GM20000 (cell line): ENCODE measurements at places on chromosomes 5 and 9.

DNA sequence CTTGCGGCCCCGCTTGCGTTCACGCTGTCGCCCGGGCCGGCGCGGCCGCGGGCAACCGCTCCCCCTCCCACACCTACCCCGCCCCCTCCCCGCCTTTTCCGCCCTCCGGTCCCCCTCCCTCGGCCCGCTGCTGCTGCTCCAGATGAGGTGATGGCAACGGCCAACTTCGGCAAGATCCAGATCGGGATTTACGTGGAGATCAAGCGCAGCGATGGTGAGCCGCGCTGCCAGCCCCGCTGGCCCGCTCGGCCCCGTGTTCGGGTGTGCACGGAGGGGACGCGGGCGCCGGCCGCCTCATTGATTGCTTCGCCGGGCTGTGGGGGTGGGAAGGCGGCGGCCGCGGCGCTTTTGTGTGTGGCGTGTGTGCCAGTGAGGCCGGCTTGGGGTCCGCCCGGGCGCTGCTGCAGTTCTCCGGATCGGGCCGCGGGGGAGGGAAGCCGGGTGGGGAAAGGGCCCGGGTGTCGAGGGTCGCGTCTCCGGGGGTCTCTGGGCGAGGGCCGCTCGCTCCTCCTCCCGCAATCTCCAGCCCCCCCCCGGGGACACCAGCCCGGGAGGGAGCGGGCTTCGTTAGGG, 403 bp downstream of the KIF2A start:
- DNase-seq, result no peak

DNA sequence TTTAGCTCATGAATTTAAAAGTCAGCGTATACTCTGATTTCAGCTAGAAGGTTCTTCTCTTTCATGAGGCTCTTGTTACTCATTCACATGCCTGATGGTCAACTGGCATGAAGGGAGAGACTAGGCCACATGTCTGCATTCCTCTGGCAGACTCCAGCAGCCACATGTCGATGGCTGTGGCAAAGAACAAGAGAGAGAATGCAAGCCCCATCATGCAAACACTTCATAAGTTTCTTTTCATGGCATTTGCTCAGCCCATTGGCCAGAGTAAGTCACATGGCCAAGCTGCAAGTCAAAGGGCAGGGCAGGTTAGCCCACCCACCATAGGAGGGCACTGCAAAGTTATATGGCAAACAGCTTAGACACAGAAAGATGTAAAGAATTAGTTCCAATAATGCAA, 5.4 kb downstream of the KCNV2 start:
- no peak for DNase-seq

DNA sequence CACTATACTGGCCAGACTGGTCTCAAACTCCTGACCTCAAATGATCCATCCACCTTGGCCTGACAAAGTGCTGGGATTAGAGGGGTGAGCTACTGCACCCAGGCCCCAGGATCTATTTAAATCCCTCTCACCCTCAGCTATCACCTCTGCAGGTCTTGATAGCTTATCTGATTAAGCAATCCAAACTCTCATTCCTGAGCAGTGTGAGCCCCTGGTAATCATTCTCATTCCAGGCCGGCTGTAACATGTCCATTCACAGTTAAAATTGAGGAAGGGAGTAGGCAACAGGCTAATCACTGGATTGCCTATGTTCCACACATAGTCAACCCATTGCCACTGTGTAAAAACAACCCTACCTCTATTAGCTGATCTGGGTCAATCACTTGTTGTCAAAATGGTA, 111.1 kb downstream of the AGTPBP1 start:
- DNase-seq, result no peak

GRCh38 chr9:136424750-136425362, 14.4 kb downstream of the PMPCA start:
- DNase-seq, result no peak

GRCh38 chr5:142325725-142326479, 1.1 kb upstream of the SPRY4 start:
- no peak for DNase-seq

DNA sequence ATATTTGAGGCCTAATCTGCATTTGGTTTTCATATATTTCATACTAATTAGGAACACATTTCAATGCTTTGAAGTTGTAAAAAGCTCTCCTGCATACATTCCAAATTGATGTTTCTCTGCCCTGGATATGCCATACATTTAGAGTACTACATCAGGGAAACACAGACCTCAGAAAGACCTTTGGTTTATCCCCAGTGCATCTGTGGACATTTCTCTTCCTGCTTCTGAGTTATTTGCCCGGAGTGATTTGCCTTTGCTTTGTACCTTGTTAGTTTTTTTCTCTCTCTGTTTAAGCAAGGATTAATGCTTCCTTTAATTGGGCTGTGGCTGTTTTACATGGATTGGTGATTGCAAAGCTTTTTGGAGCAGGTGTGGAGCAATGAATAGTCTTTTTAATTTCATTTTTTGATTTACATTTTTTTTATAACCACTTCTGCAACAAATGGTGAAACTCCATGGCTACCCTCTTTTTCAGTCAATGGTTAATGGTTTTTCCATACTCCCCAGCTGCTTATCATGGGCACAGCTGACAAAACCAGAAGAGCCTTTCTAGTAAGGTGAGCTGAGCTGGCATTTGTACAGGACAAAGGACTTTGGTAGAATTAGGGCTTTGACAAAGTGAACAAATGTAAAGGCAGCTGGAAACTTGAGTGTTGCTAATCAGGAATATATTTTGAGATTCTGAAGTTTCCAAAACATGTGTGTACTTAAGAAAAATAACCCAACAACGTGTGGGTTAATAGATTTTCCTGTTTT, 54.2 kb downstream of the ZSWIM6 start:
- no peak for DNase-seq

DNA sequence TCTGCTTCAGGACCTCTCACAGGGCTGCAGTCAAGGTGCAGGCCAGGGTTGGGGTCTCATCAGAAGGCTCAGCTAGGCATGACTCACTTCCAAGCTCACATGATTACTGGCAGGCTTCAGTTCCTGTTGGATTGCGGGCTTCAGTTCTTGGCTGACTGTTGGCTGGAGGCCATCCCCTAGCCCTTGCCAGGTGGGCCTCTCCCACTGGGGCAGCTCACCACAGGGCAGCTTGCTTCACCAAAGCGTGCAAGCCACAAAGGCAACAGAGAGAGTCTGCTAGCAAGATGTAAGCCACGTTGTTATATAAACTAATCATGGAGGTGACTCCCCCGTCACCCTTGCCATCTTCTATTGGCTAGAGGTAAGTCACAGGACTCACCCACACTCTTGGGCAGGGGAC, 14.4 kb downstream of the CPLX2 start:
- no peak for DNase-seq

DNA sequence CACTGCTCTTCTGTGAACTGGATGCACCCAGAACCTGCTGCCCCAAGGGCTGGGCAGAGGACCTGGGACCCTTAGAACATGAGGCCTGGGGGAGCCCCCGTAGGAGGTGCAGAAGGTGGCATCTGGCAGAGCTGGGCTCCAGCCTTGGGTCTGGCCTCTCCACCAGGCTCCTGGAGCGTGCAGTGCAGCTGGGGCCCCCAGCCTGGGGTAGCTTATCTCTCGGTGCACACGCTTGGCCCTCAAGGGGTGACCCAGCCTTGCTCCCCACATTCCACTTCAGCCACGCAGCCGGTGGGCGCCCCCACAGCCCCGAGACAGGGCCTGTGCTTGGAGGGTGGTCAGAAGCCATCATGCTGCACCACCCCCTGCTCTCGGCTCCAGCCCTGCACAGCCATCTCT, 5.6 kb upstream of the NR5A1 start:
- no peak for DNase-seq

GRCh38 chr5:168613396-168613795, 34.2 kb upstream of the PANK3 start:
- no peak for DNase-seq

- no peak for DNase-seq
These were observed 524.3 kb downstream of the MTRR start for GRCh38 chr5:8393240-8393639.

GRCh38 chr9:38296807-38297206, 95.7 kb upstream of the ALDH1B1 start:
- DNase-seq, result no peak

DNA sequence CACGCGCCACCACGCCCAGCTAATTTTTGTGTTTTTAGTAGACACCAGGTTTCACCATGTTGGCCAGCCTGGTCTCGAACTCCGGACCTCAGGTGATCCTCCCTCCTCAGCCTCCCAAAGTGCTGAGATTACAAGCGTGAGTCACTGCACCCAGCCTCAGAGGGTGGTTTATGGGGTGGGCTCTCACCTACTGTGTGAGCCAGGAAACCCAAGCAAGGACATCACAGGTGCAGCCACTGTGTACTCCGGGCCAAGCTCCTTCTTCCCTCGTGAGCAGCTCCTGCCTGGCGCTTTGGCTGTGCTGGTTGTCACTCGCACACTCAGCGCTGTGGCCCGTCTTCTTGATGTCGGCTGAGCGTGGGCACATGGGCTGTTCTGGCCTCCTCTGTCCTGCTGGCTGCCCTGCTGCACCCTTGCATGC, 70.1 kb downstream of the WNK2 start:
- no peak for DNase-seq

- no peak for DNase-seq
These were observed 1.1 kb upstream of the ANKDD1B start for GRCh38 chr5:75610201-75610600.

- no peak for DNase-seq
These were observed 69.4 kb downstream of the KLHL3 start for GRCh38 chr5:137666461-137666850.

GRCh38 chr5:42855811-42856210, 44.1 kb upstream of the SELENOP start:
- no peak for DNase-seq

DNA sequence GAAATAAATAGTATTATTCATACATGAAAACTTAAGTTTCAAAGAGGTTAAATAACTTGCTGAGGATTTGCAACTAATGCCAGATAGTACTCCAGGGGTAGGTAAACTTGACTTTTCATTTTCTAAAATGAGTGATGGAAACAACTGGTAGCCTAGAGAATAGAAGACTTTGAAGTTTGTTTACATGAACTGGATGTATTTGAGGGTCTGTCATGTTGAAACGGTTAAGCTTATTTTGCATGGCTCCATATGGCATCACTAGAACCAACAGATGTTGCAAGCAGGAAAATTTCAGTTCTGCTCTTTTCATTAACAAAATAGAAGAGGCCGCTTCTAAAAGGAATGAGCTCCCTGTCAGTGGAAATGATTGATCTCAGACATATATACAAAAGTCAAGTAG, 105.1 kb upstream of the SGCD start:
- no peak for DNase-seq

DNA sequence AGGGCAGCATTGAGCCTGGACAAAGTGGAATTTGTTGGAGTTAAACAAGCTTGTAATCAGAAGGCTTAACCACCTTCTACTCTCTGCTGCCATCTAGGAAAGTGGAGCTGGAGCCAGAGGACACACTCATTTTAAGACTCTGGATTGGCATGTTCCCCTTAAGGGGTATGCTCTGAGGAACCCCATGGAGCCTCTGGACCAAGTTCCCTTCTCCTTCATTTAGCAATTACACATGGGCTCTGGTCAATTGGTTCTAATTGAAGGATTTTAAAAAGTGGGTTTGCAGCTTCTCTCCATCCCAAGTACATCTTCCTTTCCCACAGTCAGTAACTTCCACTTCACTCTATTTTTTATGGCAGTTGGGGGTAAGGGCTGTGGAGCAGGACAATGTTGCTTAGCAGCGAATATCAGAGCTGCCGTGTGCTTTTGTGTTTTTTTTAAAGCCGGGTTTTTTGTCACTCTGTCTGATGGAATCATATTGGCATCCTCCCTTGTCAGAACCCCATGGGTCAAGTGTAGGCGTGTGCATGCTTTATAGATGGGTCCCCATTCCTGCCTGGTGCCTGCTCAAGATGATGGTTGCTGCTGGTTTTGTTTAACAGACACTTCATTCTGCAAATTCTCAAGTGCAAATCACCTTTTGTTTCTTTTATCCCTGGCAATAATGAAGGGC, 330.7 kb upstream of the ADAMTSL1 start:
- DNase-seq, result no peak

- DNase-seq, result no peak
These were observed 87.4 kb downstream of the TLE1 start for GRCh38 chr9:81601639-81602623.

DNA sequence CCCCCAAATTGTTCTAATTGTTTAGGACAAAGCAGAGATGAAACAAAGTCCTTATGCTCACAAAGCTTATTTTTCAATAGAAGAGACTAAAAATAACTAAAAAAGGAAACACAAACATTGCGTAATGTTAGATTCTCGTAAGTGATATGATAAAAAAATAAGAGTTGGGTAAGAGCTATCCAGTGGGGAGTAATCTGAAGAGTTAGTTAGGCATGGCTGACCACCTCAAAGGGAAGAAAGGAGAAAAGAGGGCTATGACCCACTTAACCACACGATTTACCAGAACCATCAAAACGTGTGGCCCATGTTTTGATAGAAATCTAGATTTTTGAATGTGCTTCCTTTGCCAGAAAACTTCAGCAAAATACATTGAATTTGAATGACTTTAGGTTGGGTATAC, 1296.8 kb upstream of the NUDT12 start:
- no peak for DNase-seq

- no peak for DNase-seq
These were observed 144.6 kb downstream of the CACNA1B start for GRCh38 chr9:138022121-138022741.
